ENCODE measurements at places on chromosomes 7 and 10. TPM values are rescaled to one million over a fixed set of nuclear protein-coding genes. Genes with fewer than 3 reads are reported as not detected.

DNA sequence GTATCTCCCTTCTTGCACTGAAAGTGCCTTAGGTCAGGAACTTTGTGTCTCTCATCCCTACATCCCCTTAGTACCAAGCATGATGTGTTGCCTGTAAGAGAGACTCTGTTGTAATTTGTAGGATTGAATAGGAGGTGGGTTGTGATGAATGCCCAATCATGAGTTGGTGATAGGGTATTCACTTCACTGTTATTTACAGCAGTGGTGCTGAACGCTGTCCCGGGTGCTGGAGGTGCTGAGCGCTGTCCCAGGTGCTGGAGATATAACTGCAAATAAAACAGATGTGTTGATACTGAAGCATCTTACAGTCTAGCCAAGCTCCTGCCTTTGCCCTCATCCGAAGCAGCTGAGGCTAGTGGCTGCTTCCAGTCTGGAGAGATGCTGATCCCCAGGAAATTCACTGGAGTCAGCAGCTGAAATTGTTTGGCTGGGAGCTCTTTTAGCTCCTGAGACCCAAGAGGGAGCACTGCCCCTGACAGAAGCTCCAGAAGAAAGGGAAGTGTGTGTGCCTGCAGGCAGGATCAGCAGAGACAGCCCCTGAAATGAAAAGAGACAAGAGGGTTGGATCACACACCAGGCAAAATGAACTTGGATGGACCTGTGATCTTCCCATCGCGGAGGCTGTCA is 183.4 kb downstream of the SORCS3 start:
- no peak for DNase-seq

GRCh38 chr7:34530259-34530658 is 127.8 kb upstream of the NPSR1 start:
- DNase-seq = no peak

- no peak for DNase-seq
These were observed 244.2 kb downstream of the POU6F2 start for GRCh38 chr7:39221901-39222300.

- peak; percentile 67 for DNase-seq
These were observed 50.8 kb upstream of the ABLIM1 start for GRCh38 chr10:114708717-114709335.

DNA sequence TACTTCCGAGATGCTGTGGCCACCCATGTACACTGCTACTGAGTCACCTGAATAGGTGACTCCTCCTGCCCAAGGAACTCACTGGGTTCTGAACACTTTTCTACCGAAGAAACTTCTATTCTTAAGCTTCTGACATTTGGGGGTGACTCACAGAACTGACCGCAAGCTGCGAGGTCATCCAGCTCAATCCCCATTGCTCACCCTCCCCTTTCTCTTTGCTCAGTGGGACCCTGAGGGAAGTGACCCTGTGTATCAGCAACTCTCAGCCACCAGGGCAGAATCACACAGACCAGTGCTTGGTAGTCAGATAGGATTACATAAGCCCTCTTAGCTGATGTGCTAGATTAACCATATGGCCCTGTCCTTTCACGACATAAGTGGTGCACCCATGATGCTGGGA is 46.3 kb downstream of the INSYN2A start:
- peak; percentile 10 for DNase-seq

DNA sequence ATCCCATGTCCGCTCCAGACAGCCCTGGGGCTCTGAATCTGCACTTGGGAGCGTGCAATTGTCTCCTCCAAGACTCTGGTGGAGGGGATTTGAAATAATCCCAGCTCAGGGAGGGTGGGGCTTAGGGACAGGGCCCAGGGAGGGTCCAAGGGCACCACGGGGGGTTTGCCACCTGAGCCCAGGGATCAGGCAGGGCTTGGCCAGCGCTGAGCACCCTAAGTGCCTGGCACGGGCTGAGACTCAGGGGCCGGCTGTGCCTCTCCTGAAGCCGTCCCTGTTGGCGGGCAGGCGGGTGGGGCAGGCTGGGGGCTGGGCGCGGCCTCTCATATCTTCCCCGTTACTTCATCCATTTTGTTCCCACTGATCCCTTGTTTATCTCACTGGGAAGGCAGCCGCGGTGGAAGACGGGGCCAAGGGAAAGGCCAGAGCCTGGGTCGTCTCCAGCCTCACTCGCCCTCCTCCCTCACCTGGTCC is 41.8 kb upstream of the ELN start:
- DNase-seq = no peak

The SLC13A4 gene
- polyA plus RNA-seq = not detected

The GSDME gene
- polyA plus RNA-seq = 21.1 TPM

The DTX2 gene
- polyA plus RNA-seq = 8.5 TPM

The UCMA gene
- not detected for polyA plus RNA-seq

The CUBN gene
- polyA plus RNA-seq = 4.6 TPM
